Ureter (tissue), 1 donor: ENCODE measurements at places on chromosomes 1 and 21. TPM values are rescaled to one million over a fixed set of nuclear protein-coding genes. Genes with fewer than 3 reads are reported as not detected.

DNA sequence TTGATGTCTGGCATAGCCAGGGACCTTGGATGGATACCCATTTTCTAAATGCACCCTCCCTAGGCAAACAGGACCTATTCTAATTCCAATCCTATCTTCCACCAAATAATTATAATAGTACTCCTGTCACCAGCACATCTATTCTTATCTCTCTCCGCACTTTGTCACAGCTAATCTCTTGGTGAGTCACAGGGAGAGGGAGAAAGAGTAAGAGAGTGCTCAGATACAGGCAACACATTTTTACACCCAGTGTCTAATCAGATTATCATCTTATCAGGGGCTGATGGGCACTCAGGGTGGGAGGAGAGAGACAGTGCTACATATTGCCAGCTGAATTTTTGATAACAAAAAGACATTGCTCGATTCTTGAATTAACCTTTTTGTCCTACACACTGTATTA lies 275.0 kb upstream of the BEND5 start:
- DNase-seq = no peak

LRRC39 gene
- 1.8 TPM for total RNA-seq

A3GALT2 gene
- total RNA-seq = not detected

DNA sequence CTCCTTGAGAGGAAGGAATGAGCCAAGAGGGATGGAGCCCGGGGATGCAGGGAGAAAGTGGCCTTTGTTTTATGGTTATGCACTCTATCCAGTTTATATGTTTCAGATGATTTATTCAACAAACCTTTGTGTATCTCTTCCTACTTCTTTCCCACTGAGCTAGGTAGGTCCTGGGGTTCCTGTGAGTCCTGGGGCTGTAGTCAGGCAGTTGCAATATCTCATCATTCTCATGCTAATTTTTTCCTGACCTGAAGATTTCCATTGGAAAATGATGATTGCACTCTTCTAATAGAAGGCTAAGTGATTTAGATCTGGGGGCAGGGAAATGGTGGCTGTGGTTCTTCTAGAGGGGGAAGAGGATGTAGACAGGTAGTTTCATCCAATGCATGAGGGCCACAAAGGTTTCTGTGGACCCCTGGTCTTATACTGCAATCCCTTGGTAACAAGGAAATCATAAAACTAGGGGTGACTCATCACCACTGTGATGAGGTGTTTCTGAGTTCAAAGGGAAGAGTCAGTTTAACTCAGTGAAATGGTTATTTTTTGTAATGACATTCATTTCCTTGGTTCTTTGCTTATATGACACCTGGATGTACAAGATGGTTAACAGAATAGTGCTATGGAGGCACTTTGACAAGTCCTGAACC lies 20.2 kb downstream of the B3GALT5 start:
- no peak for DNase-seq

KCNC4 gene
- 5.2 TPM for total RNA-seq

OR2T29 gene
- total RNA-seq = not detected

DNA sequence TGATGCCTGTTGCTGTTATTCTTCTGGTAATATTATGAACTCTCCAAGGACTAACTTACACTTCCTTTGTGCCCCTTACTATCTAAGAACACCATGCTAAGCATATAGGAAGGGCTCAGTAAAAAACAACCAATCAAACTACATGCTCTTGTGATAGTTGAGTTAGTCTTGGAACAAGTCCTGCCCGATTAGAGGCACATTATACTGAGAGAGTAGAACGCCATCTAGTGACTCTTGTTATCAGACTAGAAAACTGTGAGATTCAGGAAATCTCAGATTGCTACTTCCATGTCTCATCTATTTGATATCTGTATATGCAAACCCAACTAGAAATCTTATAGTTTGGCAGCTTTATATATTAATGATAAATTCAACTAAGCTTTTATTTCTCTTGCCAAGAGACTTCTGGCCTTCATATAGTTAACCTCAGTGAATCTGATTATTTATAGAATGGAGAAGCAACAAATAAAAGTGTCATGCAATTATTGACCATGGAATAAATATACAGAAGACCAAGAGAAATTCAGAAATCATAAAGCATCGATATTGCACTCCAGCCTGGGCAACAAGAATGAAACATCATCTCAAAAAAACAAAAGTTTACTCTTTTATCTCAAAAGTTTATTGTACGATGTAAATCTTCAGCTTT lies 7.8 kb upstream of the SRRM1 start:
- DNase-seq = no peak

DNA sequence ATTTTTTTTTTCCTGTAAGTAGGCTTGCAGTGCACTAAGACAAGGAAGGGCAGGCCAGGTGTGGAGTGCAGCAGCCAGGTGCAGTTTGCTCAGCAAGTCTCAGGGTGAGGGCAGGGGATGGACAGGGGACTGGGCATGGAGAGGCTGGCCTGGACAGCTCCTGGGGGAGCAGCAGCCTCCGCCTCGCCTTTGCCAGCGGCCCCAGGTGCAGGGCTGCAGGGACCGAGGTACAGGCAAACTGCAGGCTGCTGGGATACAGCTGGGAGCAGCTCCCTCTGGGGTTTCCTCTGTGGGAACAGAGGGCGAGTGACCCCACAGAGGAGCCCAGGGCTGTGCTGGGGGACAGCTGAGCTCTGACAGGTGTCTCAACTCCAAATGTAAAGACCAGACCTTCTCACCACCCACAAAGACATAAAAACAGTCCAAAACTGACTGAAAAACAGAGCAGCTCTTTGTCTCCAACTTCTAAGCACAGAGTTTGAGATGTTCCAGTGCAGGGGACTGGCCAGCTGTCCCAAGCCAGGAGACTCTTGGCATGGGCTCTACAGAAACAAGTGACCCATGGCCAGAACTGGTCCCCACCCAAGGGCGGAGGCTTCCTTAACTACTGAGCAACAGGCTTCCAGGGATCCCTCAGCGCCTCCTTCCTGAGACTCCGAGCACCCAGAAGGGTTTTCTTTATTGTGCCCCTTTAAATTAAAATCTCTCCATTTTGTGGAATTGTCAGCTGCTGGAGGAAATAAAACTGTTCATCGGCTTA lies 27.7 kb upstream of the AJAP1 start:
- no peak for DNase-seq

PDZK1IP1 gene
- 1.9 TPM for total RNA-seq

- DNase-seq = no peak
Measured at GRCh38 chr1:89548122-89548857, 23.7 kb downstream of the LRRC8B start.

MROH7 gene
- total RNA-seq = 25.2 TPM

DNA sequence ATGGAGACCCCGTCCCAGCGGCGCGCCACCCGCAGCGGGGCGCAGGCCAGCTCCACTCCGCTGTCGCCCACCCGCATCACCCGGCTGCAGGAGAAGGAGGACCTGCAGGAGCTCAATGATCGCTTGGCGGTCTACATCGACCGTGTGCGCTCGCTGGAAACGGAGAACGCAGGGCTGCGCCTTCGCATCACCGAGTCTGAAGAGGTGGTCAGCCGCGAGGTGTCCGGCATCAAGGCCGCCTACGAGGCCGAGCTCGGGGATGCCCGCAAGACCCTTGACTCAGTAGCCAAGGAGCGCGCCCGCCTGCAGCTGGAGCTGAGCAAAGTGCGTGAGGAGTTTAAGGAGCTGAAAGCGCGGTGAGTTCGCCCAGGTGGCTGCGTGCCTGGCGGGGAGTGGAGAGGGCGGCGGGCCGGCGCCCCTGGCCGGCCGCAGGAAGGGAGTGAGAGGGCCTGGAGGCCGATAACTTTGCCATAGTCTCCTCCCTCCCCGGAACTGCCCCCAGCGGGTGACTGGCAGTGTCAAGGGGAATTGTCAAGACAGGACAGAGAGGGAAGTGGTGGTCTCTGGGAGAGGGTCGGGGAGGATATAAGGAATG lies 505 bp downstream of the LMNA start:
- no peak for DNase-seq

KIF2C gene
- 3.5 TPM for total RNA-seq

ZNF593OS gene
- total RNA-seq = not detected

DCST1 gene
- total RNA-seq = not detected
